ENCODE measurements at places on chromosomes 11 and 22. TPM values are rescaled to one million over a fixed set of nuclear protein-coding genes. Genes with fewer than 3 reads are reported as not detected.
A peak's percentile ranks its signal among the peaks of the same experiment; 100 is the strongest.

DNA sequence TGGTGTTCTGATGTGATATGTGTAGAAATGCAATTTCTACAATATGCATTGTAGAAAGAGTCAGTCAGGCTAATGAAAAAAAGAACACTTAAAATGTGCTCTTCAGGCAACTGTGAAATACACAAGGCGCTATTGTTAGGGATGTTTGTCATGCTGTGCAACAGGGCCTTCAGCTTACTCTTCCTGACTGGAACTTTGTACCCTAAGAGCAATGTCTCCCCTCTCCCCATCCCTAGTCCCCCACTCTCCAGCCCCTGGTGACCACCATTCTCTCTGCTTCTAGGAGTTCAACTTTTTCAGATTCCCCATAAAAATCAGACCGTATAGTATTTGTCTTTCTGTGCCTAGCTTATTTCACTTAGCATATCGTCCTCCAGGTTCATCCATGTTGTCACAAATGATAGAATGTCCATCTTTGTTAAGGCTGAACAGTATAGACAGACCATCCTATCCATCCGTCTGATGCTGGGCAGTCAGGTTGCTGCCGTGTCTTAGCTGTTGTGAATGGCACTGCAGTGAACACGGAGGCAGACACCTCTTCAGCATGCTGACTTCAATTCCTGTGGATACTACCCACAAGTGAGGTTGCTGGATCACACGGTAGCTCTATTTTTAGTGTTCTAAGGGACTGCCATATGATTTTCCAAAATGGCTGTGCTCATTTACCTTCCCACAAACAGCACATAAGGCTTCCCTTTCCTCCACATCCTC lies 10.7 kb downstream of the NDUFV1 start:
- no peak for DNase-seq

- DNase-seq, result no peak
Measured at GRCh38 chr11:26065944-26066343, 266.0 kb upstream of the ANO3 start.

DNA sequence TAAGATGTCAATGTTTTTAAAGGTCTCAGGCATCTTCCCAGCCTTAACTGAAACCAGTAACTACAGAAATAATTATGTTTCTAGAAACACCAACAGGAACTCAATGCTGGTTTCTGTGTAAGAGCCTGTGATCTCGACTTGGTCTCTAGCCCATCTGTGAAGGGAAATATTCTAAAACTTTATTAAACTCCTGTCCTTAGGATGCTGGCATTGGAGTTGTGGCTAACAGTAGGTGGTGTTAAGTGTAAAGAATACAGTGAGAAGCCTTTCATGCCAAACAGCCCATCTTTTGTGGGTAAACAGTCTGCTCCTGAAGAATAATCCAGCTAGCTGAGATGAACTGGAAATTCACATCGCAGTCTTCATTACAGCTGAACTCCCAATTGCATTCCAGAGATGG lies 133.2 kb downstream of the ADAMTS15 start:
- DNase-seq, result no peak

DNA sequence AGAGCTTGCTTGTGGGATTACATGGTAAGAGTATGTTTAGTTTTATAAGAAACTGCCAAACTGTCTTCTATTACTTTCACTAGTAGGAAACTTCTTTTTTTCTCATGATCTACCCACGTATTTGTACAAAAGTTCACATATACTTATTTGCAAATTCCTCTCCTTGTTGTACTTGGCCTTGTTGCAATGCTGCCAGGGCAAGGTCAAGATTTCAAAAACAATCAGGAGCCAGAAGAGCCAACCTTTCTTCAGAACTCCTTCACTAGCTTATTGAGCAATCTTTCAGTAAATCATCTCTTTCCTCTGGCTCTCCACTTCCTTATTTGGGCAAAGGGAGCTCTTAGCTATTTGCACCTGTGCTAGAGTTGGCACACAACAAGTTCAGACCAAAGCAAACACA lies 9.7 kb downstream of the SRSF8 start:
- DNase-seq, result peak; percentile 63

- peak; percentile 63 for DNase-seq
Measured at GRCh38 chr22:20937031-20937793, 20.0 kb downstream of the CRKL start.

DNA sequence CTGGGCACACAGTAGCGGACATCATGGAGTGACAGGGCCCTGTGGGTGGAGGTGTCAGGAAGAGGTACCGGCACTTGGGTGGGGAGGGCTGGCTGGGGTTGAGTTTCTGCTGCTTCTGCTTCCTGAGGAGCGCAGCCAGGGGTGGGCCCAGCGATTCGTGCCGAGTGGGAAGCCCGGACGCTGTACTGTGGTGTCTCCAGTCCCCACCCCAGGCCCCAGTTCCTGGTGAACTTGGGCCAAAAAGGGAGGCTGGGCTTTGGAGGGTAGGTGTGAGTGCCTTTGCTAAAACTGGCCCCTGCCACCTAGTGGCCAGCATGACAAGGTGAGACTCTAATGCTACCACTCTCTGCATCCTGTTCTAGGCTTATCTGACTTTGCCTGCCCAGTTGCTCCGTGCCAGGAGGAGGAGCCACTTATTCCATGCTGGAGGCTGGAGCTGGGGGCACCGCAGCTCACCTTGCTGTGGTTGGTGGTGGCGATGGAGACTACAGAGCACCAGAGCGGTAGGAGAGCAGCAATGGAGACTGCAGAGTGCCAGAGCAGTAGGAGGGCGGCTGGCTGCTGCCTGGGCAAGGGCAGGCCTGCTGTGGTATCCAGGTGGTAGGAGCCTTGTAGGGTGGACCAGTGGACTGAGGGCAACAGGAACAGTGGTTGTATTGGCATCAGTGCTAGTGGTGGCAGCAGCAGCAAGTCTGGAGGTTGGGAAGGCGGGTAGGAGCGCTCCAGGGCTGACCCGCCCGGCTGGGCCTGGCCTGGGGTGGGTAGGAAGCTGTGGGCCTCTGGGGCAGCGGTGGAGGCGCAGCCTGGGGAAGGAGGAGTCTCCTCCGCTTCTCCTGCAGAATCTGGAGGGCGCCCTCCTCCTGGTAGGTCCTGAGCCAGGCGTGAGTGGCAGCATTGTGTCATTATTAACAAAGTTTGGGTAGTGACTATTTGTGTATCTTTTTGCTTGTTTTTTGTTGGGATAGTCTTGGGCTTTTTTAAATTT lies 2.2 kb upstream of the RFPL2 start:
- DNase-seq, result no peak

DNA sequence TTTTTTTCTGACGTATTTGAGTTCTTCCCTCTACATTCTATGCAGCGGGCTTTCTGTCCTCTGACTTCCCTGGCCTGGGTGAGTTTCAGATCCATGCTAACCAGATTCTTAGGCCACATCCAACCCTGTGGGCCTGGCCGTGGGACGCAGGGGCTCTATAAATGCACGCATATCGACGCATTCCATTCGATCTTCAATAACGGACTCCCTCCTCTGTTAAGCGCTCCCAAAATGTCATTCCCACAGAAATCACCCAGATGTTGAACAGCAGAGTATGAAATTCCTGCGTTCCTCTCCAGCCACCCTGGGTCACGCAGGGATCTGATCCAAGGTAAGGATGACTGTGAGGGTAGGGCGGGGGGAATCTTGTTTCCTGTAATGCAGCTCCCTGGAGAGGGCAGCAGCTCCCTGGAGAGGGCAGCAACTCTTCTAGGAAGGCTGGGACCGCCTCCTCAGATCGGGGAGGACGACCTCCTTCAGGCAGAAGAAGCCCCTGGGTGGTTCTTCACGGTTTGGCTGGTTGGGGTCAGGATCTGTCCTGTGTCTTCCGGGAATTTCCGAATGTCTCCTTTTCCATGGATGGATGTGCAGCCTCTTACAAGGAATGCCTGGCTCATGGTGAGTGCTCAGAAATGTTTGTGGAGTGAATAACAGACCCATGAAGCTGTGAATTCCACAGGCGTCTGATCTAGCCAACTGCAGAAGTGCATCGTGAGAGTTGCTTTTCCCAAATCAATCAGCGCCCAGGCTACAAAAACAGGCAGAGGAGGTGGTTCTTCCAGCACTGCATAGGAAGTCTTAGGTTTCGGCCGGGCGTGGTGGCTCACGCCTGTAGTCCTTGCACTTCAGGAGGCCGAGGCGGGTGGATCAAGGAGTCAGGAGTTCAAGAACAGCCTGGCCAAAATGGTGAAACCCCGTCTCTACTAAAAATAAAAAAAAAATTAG lies 12.2 kb downstream of the MRGPRD start:
- DNase-seq, result no peak

DNA sequence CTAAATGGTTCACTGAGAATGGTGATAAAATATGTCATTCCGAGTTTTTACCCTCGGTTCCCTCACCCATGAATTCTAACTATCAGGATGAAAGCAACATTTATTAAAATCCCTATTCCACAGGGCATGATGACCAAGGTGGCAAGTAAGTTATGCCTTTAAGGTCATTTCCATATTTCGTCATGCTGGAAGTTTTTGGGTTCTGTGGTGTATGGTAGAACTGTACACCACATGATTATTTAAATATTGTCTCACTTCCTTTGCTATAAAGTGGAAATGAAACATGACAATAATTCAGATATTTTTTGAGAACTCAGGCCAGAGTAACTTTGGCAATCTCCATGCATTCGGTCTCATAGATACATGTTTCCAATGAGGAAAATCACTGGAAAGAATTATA lies 68.5 kb upstream of the CARD18 start:
- DNase-seq, result no peak

- DNase-seq, result no peak
Measured at GRCh38 chr11:132992838-132993631, 539.3 kb downstream of the OPCML start.

GRCh38 chr22:49551897-49552614 lies 275.6 kb downstream of the BRD1 start:
- DNase-seq, result no peak

GRCh38 chr11:121929581-121929980 lies 186.4 kb downstream of the BLID start:
- no peak for DNase-seq

DNA sequence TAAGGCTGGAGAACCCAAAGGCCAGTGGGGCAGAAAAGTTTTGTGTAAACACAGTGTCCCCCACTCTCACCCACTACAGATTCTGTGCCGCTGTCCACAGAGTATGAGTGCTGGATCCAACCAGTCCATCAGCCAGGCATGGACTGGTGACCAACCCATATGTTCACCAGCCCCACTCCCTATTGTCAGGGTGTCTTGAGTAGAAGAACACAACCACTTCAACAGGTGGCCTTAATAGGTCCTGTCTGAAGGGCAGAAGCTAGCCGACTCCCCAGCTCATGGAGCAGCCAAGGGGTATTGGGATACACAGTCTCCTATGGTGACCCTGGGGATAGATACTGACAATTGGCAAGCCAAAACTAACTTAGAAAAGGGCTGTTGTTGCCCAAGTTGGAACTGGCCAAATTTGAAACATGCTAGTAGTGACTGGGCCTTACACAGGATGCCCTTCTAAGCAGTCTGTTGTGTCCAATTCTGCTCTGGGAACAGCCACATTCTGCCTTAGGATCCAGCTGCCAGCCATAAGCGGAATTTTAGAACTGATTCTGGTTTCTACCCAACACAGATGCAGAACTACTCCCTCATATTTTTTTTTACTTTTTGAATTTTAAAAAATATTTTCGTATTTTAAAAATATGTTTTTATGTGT lies 19.8 kb upstream of the PGM2L1 start:
- no peak for DNase-seq

- DNase-seq, result no peak
Measured at GRCh38 chr22:37254867-37255233, 10.8 kb upstream of the RAC2 start.

DNA sequence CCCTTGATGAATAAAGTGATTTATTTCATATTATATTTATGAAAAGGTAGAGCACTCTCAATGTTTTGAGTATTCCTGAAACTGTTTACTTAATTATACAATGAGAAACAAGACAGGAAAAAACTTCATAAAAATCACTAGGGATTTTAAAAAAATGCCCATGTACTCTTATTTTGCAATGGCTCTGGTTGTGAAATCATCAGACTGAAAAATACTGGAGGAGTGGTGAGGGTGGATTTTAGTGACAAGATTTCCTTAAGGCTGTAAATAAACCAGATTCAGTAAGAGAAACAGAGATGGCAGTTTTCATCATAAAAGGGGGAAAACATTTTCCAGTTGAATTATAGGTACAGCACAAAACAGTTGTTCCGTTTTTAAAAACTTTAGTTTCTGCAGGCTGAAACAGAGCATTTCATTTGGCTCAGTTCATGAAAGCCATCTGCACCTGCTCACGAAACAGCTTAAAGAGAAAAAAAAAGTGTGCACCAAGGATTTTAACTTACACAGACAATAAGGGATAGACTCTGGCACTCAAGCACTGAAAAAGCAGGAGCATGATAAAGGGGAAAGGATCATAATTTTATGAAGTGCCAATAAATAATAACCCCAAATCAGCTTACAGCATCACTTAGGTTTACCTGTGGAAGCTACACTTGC lies 100.7 kb downstream of the MAML2 start:
- DNase-seq, result peak; percentile 63

GRCh38 chr11:16604794-16605388 lies 133.6 kb upstream of the C11orf58 start:
- peak; percentile 83 for DNase-seq

DNA sequence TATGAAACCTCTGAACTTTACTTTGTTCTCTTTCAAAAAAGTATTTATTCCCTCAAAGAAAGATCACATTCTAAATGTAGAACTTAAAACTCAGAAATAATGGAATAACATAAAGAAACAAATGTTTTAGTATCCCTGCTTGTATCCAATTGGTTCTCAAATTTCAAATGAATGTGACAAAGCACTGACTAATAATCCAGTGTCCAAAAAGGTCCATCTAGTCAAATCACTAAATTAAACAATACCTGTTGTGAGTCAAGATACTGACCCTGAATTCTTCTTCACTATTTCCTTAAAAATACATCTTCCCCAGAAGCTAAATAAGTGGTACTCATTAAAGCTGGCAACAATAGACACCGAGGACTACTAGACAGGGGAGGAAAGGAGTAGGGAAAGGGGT lies 313.1 kb downstream of the SBF2 start:
- no peak for DNase-seq

GRCh38 chr11:86158704-86159580 lies 85.6 kb upstream of the EED start:
- DNase-seq, result no peak

The ACR gene
- total RNA-seq, result 1.4 TPM

The KRTAP5-1 gene
- not detected for total RNA-seq

The RIMBP3C gene
- 0.31 TPM for total RNA-seq

The TEX12 gene
- total RNA-seq, result not detected

The TMEM179B gene
- 52.7 TPM for total RNA-seq

The P2RY6 gene
- total RNA-seq, result 2.2 TPM

The UPK3A gene
- total RNA-seq, result not detected

The MMP27 gene
- total RNA-seq, result not detected

The GLB1L2 gene
- total RNA-seq, result 10.3 TPM

The VPS37C gene
- 30.8 TPM for total RNA-seq

The KIRREL3 gene
- not detected for total RNA-seq

The C11orf86 gene
- not detected for total RNA-seq

The TRIM22 gene
- total RNA-seq, result 122 TPM

The SLC22A8 gene
- total RNA-seq, result not detected

The ANO5 gene
- total RNA-seq, result 2.8 TPM
